NCI-H2171 (cell line): ENCODE measurements at places on chromosomes 11 and 22.
A peak's percentile ranks its signal among the peaks of the same experiment; 100 is the strongest.

GRCh38 chr11:15651816-15652215, 537.1 kb downstream of the INSC start:
- no peak for DNase-seq

DNA sequence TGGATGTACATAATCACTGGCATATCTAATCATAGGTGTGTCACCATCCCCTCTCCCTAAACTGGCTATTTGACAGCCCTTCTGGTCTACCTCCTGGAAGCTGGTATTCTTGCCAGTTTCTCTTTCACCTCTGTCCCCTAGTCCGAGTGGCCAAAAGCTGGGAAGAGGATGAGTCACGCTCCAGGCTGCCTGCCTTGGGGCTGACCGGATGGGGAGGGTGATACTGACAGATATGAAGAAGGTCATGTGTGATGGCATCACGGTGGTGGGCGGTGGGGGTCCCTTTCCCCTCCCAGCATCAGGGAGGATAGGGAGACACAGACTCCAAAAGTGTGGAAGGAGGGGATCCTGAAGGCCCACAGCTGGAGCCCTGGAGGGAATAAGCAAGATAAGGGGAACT, 4.8 kb downstream of the OAF start:
- no peak for DNase-seq

DNA sequence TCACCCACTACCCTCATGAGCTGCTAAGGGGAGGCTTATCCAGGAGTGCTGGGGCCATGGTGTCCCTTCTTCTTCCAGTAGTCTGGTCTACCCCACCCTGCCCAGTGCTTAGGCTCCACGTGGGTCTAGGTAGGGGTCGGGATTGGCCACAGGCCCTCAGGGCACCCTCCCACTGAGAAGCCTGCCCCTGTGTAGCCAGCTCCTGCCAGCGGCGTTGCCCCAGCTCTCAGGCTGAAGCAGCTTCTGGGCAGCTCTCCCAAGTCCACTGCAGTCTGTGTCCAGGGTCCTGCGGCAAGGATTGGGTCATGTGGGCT, 24.0 kb upstream of the RIC3 start:
- DNase-seq = no peak

DNA sequence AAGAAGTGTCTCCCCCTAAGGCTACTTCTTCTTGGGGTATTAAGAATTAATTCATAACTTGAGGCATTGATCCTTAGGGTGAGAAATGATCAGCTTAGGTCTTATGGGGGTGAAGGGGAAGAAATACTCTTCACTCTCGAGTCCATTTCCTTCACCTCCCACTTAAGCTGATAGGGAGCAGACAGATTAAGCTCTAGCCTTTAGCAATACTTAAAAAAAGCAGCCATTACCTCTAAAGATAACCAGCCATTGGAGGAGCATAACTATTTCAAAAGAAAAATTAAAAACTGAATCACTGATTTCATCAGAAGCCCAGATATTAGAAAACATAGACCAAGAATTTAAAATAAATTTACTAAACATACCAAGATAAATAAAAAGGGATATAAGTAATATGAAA, 60.5 kb downstream of the ENTHD1 start:
- DNase-seq = no peak

DNA sequence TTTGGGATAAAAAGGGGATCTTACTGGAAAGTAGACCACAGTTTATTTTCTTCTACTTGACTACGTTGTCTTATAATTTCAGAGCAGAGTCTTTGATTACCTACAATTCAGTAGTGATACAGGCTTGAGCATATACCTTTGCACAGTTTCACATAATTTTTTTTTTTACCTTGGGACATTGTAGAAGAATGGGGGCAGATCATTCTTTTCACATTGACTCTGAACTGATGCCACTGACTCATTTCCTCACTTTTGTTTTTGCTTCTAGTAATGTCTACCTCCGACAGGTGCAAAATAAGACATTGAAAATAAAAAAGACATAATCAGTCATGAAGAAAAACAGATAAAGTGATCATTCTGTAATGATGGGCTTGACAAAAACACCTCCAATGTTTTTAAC, 688.3 kb upstream of the CHORDC1 start:
- DNase-seq = no peak

DNA sequence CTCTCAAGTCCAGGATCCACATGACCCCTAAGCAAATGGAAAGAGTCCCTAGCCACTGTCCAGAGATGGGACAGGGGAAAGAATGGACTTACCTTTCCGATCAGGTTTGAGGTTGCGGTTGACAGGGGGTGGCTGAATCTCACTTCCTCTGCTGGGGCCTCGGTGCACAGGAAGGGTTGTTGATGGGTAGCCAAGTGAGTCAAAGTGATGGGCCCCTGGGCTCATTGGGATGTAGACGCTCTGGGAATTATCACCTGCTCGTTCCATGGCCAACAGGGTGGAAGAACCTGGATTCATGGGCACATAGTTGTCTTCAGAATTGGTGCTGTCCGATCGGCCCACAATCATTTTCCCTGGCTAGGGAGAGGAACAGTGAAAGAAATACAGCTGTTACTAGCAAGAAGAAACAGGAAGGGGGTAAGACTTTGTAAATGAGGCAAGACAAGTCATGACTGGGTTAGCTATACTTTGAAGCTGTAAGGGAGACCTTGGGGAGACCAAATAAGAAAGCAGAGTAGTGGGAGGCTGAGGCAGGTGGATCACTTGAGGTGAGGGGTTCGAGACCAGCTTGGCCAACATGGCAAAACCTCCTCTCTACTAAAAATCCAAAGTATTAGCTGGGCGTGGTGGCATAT, 34.7 kb downstream of the USP35 start:
- no peak for DNase-seq

GRCh38 chr22:39360674-39361413, 11.1 kb downstream of the SYNGR1 start:
- DNase-seq = peak; percentile 60

- no peak for DNase-seq
Observed at GRCh38 chr11:126329644-126330211, 25.8 kb upstream of the ST3GAL4 start.

GRCh38 chr22:49079027-49079725, 748.5 kb downstream of the BRD1 start:
- DNase-seq = no peak

- DNase-seq = no peak
Observed at GRCh38 chr11:128643661-128644317, 50.1 kb upstream of the FLI1 start.

- no peak for DNase-seq
Observed at GRCh38 chr11:78201096-78201818, 12.5 kb downstream of the USP35 start.

DNA sequence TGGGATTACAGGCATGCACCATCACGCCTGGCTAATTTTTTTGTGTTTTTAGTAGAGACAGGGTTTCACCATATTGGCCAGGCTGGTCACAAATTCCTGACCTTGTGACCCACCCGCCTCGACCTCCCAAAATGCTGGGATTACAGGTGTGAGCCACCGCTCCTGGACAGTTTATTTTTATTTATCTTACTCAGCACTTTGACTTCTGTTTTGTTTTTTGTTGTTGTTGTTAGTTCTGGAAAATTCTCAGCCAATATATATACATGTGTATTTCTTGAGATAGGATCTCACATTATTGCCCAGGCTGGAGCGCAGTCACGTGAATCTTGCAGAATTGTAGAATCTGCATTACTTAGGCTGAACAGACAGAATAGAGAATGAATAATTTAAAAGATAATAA, 107.6 kb downstream of the CSTPP1 start:
- no peak for DNase-seq

DNA sequence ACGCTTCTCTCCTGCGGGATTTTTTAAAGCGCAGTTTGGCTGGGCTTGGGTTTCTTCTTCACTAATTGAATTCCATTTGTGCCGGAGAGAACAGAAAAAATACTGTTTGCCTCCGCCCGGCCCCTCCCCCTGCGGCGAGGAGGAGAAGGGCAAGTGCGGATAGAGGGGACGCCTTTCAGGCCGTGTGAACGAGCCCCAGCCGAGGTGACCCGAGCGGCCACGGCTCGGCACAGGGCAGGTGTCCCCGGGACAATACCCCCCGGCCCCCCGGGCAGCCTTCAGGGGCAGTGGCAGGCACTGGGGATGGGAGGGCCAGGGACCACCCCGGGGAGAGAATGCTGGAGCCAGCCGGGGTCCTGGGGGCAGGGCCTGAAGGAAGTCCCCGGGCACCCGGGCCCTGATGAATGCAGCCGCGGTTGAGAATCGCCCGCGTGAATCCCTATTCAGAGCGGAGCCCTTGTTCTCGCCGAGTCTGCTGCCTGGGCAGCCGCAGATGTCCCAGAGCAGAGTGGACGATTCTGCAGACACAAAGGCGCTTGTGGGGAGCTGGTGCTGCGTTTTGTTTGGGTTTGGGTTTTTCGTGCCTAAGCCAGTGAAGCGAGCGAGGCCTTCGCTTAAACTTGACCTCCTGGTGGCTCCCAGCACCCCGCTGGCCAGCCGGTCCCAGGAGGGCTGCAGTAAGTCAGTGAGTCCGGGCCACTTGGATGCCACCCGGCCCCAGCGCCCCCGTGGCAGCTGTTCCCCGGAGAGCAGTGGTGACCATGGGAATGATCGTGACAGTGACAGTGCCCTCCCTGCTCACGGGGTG, 96.0 kb downstream of the WNT7B start:
- no peak for DNase-seq

GRCh38 chr11:102761646-102762238, 18.7 kb downstream of the MMP10 start:
- no peak for DNase-seq

GRCh38 chr11:127462065-127462344, 461.4 kb upstream of the KIRREL3 start:
- no peak for DNase-seq

GRCh38 chr11:119167933-119168332, 592 bp upstream of the NLRX1 start:
- DNase-seq = no peak

DNA sequence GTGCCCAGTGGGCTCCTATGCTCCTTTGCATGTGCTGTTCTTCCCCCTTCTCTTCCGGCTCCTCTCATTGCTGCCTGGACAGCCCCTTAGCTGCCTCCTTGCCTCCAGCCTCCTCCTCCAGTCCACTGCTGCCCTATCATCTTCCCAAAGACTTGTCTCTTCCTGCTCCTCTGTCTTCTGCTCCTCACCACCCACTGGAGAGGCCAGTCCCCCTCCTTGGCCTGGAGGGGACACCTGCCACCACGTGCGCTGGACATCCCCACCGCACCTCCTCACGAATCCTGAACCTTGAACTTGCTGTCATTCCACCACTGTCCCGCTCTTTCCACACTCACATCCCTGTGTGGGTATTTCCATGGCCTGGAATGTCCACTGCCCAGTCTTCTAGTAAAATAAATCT, 49.8 kb downstream of the MICAL2 start:
- DNase-seq = no peak

- no peak for DNase-seq
Observed at GRCh38 chr22:35870517-35871293, 153.0 kb downstream of the APOL5 start.

DNA sequence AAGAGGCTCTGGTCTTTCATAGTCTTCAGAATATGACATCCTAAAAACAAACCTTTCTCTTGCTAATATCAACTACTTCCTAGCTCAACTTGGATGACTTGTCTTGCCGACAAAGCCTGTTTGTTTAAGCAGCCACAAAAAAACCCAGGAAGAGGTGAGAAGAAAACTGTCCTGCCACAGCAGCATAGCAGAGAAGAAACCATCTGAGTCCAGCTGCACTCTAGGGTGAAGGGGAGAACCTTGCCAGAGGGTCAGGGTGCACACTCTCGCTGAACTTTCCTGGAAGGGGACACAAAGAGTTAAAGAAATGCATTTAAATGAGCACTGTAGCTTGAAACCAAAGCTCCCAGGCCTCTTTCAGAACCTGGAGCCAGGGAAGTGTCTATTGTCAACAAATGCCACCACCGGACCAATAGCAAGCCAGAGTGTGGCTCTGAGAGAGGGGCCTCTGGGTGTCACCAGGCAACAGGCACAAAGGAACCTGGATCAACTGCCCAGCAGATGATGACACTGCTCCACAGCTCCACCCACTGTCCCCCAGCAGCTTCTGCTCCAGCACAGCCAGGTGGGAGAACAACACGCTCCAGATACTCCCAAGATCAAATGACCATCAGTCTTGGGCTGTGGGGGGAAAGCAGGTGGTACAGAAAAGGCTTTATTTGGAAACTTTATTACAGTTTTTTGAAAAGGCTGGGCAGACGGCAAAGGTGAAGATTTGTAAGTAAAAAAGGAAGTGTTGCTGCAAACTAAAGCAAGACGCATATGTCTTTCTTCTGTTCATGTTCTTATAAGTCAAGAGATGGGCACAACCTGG, 105.7 kb downstream of the RASSF10 start:
- no peak for DNase-seq

GRCh38 chr11:120608760-120609211, 97.2 kb downstream of the GRIK4 start:
- DNase-seq = no peak

DNA sequence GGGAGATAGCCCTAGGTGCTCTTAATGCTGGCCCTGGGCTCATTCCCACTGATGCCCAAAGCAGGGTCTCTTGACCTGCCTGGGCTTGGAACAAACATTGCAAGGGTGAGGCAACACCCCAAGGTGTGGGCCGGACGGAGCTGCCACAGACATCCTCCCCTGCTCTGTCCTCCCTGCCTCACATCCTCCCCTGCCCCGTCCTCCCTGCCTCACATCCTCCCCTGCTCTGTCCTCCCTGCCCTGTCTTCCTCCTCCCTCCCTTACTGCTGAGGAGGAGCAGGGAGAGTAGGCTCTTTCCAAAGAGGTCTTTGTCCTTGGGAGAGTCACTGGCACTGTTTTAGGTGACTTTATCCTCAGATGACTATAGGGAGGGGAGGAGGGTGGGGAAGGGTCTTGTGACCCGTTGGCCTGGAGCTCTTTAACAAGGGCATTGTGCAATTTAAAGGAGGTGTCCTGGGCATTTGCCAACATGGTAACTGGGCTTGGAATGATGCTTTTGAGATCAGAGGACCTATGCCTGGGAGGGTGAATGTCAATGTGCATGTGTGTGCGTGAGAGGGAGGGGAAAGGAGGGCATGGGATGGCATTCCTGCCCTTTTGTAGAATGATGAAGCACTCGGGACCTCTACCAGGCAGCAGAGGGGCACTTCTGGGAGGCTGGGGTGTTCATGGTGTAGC, 700 bp downstream of the FAM180B start:
- DNase-seq = no peak

DNA sequence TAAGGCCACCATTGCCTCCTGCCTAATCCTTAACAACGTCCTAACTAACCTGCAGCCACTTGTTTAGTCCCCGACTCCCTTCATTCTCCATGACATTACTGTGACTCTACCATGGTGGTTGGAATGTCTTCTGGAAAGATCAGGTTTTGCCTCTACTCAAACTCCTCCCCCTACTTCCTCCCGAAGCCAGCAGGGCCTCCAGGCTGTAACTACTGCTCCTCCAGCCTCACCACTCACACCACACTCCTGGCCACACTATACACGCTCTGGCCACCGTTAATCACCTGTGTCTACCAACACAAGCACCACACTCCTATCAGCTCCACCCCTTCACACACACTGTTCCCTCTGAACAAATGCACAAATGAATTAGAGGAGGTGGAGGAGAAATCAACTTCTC, 69.2 kb downstream of the PACSIN2 start:
- no peak for DNase-seq

- no peak for DNase-seq
Observed at GRCh38 chr22:44449061-44449682, 48.9 kb downstream of the RTL6 start.

GRCh38 chr11:87212891-87213290, 175.2 kb downstream of the TMEM135 start:
- no peak for DNase-seq

- DNase-seq = no peak
Observed at GRCh38 chr11:68946416-68947090, 34.2 kb downstream of the MRGPRD start.

- DNase-seq = no peak
Observed at GRCh38 chr11:7165911-7166310, 77.1 kb downstream of the RBMXL2 start.

- no peak for DNase-seq
Observed at GRCh38 chr22:31039393-31039792, 41.7 kb upstream of the SMTN start.

- DNase-seq = no peak
Observed at GRCh38 chr11:67368621-67369020, 4.8 kb downstream of the CLCF1 start.
